Activated CD8-positive, alpha-beta memory T cell treated with anti-CD3 and anti-CD28 coated beads for 48 hours (primary cell): ENCODE measurements at places on chromosomes 12 and 14.

GRCh38 chr14:106578481-106578880, 1052.1 kb downstream of the TMEM121 start:
- no peak for DNase-seq

- DNase-seq: no peak
Measured at GRCh38 chr12:105706973-105707334, 376.5 kb downstream of the C12orf75 start.

GRCh38 chr14:38420048-38420447, 164.2 kb upstream of the CLEC14A start:
- DNase-seq: no peak

- DNase-seq: no peak
Measured at GRCh38 chr14:100564512-100564911, 22.7 kb downstream of the BEGAIN start.

GRCh38 chr12:27971121-27971489, 1.4 kb downstream of the PTHLH start:
- DNase-seq: no peak

- DNase-seq: no peak
Measured at GRCh38 chr12:122403115-122403770, 19.2 kb downstream of the CLIP1 start.

GRCh38 chr12:524167-524951, 64.6 kb downstream of the B4GALNT3 start:
- DNase-seq: no peak
